ENCODE measurements at places on chromosomes 2 and 18.

GRCh38 chr2:168589236-168590211 is 133.5 kb downstream of the CERS6 start:
- DNase-seq, result no peak

GRCh38 chr2:136323195-136323594 is 205.2 kb upstream of the CXCR4 start:
- DNase-seq, result no peak

- no peak for DNase-seq
Observed at GRCh38 chr2:72000110-72000509, 147.6 kb downstream of the CYP26B1 start.

DNA sequence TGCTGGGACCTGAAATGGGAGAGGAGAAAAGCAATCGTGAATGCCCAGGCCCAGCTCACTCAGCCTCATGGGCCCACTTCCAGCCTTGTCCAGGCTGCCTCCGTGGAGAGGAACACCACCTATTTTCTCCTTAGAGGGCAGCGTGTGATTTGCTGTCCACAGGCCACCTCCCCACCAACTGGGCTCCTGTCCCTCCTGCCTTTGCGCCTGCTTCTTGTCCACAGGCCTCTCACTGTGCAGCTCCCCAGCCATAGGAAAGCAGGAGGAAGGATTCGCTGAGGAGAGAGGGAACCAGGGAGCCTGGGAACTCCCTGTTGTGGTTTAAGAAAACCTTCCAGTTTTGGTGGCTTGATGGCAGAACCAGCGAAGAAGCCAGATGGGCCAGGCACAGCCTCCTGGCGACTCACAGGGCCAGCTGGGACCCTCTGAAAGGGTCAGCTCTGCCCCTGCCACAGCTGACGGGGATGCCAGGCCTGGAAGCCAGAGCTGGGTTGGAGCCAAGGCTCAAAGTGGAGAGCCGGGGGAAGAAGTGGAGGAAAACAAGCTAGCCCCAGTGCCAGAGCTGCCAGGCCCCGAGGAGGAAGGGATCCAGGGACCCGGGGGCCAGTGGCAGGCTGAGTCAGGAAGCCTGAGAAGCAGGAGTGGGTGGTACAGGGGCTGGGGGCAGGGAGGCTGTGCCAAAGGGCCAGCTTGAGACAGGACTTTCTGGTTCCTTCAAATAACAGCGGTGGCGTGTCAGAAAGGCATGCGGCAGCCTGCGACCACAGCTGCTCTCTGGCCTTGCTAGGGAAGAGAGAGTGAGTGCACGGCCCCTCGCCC is 9.9 kb downstream of the TMBIM1 start:
- DNase-seq, result no peak

DNA sequence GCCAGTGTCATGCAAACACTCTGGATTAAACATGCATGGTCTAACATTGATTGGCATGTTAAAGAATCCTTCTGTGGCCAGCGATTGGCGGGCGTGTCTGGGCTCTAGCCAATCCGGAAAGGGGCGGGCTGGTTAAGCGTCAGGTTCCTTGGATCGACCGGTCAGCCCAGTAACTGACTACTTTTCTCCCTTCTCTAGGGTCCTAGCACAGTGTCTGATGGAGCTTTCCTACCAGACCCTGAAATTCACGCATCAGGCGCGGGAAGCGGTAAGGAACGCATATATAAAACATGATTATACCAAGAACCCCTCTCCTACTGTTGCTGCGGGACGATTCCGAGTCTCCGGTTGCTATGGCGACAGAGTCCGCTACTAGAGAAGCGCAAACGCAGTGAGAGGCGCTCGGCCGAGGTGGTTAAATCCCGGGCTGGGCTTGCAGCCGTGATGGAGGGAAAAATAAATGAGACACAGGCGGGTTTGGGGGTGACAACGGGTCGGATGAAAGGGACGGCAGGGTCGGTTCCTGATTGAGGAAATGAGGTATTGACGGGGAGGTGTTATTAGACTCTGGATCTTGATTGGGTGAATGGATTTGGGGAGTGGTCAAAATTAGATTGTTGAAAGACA is 29.4 kb downstream of the KATNAL2 start:
- no peak for DNase-seq

DNA sequence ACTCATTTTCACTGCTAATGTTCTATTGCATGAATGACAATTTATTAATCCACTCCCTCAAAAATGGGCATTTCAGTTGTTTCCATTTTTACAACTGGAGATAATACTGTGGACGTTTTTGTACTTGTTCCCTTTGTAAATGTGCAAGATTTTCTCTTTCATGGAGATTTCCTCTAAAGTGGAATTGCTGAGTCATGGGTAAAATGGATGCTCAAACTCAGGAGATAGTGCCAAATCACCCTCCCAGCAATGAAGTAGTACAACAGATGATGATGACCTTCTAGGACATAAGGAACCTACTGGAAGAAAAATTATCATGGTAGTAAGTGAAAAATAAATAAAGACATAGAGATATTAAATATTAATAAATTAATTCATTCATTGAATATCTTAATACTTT is 460.8 kb upstream of the CHST9 start:
- DNase-seq, result no peak

DNA sequence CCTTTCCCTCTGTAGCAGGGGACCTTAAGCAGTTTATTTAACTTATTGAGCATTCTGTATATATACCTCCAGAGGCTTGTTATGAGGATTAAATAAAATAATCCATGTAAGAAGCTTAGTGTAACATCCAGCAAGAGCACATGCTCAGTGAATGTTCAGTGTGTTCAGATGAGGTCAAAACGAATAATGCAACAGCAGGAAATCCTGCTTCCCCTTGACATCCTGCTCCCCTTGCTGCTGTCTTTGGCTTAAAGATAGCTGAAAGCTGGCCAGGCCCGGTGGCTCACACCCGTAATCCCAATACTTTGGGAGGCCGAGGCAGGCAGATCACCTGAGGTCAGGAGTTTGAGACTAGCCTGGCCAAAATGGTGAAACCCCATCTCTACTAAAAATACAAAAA is 68.7 kb downstream of the COL4A4 start:
- DNase-seq, result no peak

DNA sequence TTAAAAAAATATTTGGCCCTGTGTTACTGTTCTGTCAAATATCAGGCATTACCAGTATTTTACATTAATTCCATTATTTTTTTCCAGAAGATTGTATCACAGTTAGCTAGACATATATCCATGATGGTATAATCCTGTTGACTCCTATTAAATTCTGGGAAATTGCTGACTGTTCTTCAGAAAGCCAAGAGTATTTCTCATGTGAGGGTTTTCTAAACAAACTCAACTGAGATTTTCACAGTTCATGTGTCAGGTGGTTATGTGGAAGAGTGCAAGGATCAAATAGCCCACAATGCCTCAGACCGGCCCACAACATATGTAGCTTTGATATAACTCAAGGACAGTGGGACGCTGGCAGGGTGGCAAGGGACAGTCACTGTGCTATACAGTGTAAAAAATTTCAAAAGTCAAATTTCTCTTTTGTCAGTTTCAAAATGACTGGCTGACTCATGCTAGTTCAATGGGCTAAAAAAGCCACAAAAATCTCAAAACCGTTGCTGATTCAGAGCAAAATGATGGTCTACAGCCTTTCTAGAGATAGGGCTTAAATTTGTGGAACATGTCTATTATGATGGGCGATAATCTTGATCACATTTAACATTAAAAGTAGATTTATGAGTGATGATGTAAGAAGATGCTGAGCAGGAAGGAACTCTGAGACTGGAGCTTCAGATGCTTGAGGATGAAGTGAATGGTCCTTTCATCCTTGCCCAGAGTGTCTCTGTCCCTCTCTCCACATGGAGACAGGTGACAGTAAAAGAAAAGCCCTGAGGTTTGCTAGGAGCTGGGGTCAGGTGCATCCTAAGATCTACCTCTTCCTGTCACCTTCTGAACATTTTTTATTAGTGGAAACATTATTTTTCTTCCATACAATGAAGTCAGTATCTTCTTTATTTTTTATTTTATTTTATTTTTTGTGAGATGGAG is 175.8 kb upstream of the PIEZO2 start:
- DNase-seq, result no peak

DNA sequence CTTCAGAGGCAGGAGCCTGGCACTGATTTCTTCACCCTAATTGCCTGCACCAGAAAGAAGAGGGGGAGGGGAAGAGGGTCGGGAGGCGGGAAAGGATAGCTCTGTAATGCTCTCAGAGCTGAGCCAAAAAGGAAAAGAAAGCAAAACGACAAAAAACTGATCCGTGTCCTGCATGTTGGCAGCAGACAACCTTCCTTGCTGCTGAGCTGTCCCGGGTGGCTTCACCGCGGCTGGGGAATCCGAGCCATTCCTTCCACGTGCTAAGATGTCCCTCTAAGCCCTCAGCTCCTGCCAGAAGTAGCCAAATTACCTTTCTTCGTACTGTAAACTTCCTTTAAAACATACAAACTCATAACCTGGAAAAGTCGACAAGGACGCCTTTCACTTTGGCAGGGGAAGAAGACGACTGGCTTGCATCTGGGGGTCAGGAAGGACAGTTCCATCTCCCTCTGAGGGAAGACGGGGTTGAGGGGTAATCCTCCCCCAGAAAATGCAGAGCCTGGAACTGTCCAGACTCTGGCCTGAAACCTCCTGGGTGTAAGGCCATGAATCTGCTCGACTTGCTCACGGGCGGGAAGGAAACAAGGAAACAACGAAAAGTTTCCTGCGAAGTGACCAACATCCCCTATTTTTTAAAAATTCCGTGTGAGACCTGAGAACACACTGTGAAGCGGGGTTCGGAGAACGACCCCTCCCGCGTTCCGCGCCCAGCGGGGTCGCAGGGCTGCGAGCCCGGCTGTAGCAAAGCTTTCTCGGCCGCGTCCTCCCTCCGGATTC is 7.7 kb downstream of the OTX1 start:
- no peak for DNase-seq

GRCh38 chr2:38056216-38056615 is 19.7 kb downstream of the CYP1B1 start:
- DNase-seq, result no peak

- no peak for DNase-seq
Observed at GRCh38 chr2:18762667-18763066, 173.3 kb upstream of the NT5C1B start.

GRCh38 chr2:67416136-67416535 is 19.0 kb downstream of the ETAA1 start:
- no peak for DNase-seq

- DNase-seq, result no peak
Observed at GRCh38 chr2:134246154-134246874, 7.6 kb upstream of the MGAT5 start.

DNA sequence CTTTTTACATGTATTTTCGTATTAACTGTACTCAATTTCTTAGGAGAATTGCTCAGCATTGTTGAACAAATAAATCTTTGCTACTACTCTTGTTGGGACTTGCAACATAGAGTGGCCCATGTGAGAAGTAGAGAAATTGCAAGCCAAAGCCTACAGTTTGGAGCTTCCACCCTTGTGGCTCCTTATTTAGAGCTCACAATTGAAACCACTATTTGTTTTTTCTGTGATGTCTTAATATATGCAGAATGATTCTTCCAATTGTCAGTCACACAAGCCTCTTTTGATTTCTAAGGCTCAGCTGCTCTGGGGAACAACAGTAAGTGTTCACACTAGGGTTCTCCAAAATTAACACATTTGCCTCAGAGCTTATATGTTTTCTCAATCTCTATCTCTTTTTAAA is 60.2 kb upstream of the GALNT13 start:
- no peak for DNase-seq

- no peak for DNase-seq
Observed at GRCh38 chr2:201915446-201915845, 109.1 kb downstream of the CDK15 start.

- DNase-seq, result no peak
Observed at GRCh38 chr2:60535685-60536312, 17.7 kb downstream of the BCL11A start.

GRCh38 chr2:225600444-225600843 is 200.9 kb downstream of the NYAP2 start:
- DNase-seq, result no peak

GRCh38 chr2:120739438-120740090 is 3.9 kb downstream of the GLI2 start:
- DNase-seq, result no peak

Measured in NCI-H1092 (cell line).